Stimulated activated CD8-positive, alpha-beta memory T cell treated with anti-CD3 and anti-CD28 coated beads, Interleukin-7, amount 100 ng/mL, for 1 hour (primary cell): ENCODE measurements at places on chromosomes 1 and 21.

DNA sequence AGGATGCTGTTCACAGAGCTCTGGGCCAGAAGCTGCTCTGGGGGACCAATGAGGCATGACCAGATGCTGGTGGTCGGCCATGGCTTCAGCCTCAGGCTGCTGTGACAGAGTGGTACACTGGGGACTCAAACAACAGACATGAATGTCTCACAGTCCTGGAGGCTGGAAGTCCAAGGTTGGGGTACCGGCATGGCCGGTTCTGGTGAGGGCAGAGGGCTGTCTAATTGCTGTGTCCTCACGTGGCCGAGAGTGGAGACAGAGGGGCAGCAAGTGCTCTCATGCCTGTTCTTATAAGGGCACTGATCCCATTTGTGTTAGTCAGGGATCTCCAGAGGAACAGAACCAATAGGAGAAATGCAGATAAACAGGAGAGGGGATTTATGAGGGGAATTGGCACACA, 253.5 kb upstream of the C1orf174 start:
- no peak for DNase-seq

- DNase-seq, result no peak
Measured at GRCh38 chr1:12549460-12550349, 68.3 kb downstream of the DHRS3 start.

- DNase-seq, result no peak
Measured at GRCh38 chr1:214492401-214493075, 58.9 kb downstream of the PTPN14 start.

DNA sequence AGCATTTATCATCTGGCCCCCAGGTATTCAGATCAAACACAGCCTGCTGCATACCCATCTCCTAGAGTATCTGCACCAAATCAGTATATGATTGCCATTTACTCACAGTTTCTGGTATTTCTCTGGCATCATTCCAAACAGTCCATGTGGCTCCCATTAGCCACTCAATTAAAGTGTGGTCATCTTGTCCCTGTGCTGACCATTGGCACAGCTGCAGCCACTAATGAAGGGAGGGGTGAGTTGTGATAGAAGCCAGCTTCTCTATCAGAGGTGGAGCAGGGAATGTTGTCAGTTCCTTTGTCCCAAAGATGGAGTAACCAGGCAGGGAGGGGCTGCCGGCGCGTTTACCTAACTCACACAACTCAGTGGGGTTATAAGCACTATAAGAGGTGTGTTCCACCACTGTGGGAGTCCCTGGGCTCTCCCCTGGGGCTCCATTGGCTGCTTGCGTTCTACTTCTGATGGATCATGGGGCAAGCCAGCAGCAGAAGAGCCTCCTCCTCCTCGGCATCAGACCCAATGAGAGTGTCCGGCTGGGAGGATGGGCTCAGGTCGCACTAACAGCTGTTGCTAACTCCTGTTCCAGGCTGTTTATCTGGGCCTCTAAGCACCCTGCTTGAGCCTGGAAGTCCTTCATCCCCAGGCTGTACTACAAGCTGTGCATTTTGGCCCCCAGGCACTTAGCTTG, 108.6 kb downstream of the GDAP2 start:
- no peak for DNase-seq

DNA sequence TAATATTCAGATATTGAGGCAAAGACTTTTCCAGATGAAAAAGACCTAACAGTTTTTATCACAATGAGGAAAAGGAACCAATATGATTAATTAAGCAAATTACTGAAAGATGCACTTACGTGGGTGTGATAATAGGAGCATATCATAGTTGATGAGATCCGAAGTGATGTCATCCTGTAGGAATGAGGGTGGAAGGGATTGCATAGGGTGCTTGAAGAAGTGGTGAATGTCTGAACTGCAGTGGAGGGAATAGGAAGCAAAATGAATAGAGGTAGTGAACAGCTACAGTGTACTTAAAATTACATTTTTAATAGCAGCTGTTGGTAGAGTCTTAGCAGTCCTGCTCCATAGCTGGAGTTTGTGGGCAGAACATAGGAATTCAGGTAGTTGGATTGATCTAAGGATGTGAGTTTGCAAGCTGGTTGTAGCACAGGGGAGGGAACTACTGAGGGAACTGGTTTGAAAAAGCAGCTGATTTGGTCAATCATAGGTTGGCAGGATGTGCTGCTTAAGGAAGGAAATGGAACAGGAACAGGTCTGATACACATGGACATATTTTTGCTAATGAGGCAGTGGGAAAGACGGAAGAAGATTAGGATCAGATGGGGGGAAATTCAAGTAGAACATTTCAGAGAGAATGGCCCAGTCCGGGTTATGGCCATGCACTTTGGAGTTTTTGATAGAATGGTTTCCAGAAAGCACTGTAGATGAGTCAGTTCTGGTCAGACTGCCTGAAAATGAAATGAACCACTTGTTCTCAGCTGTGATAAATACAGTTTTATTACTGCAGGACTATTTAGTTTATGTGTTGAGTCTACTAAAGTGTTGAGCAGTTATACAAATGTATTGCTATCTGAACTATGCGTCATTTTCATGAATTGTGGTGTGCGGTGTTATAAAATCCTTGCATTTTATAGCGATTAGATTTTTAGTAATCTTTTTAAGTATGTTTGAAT, 155.8 kb downstream of the RYR2 start:
- no peak for DNase-seq

DNA sequence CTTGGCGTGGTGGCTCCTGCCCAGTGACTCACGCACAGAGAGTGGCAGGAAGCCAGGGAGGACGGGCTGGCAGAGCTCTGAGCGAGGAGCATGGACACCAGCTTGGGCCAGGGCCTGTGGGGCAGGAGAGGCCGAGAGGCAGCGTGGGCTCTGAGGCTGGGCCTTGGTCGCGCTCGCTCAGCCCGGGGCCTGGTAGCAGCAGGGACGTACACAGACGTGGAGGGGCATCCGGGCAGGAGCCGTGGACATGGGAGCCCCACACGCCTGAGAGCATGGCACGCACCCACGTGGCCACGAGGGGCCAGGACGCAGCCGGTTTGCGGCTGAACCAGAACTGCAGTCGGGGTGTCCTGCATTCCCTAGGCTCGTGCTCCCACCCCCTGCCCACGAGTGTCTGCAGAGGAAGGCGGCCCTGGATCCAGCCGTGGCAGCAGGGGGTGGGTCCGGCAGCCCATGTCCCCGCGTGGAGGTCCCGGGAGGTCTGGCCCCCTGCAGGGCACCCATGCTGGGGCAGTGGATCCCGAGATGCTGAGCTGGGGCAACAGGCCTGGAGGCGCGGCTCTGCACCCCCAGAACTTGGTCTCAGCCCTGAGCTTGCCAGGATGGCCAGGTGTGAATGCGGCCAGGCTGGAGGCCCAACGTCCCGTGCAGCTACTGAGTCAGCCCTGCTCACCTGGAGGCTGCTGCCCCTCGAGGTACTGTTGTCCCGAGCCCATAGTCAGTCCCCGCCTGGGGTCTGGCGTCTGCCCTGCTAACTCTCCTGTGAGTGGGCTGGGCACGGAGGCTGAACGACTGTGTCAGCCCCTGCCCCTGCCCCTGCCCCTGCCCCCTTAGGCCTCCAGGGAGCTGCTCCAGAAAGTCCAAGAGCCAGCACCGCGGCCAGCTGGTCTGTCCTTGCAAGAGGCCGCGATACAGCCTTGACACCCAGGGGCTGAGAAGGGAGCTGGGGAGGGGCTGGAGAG, 61.6 kb downstream of the SLX9 start:
- DNase-seq, result no peak

- no peak for DNase-seq
Measured at GRCh38 chr1:238474263-238474662, 583.5 kb upstream of the ZP4 start.

DNA sequence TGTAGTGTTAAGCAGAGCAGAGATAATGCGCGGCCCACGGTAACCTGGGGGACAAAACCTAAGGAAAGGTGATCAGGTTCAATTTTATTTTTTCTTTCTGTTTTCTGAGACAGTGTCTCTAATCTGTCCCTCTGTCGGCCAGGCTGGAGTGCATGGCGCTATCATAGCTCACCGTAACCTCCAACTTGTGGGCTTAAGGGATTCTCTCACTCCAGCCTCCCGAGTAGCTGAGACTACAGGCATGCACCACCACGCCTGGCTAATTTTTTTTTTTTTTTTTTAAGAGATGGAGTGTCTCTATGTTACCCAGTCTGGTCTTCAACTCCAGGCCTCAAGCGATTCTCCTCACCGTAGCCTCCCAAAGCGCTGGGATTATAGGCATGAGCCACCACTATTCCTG, 724 bp upstream of the ANKRD35 start:
- DNase-seq, result no peak

GRCh38 chr1:202016811-202017748, 6.7 kb downstream of the ELF3 start:
- no peak for DNase-seq

DNA sequence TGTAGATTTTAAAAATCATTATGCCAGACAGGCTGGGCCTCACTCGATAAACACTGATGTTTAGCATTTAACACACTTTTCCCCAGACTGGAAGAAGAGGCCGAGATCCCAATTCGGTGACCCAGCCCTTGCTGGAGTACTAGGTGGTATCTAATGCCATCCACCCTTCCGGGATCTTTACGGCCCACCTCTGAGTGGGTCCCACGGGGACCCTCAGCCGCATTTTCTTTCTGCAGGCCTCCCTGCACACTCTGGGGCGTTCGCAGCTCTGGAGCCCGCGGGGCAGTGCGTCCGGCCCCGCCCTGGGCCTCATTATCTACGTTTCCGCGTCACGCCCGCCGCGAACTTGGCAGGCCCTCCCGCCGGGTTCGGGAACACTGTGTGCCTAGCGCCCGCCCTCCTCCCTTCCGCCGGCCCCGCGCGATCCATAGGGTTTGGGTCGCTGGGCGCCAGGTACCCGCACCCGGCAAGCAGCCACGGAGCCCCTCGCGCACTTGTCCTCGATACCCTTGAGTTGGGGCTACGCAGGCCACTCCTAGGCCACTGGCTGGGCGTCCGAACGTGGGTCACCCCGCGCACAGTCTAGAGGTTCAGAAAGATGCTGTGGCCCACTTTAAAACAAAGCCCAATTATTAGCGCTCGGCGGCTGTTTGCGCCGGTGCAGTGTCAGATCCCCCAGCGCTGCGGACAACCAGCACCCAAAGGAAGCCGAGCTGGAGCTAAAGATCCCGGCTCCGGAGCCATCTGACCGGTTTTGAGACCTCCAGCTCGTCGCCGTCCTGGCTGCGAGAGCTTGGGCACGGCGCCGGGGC, 950 bp upstream of the EVA1C start:
- DNase-seq, result no peak

DNA sequence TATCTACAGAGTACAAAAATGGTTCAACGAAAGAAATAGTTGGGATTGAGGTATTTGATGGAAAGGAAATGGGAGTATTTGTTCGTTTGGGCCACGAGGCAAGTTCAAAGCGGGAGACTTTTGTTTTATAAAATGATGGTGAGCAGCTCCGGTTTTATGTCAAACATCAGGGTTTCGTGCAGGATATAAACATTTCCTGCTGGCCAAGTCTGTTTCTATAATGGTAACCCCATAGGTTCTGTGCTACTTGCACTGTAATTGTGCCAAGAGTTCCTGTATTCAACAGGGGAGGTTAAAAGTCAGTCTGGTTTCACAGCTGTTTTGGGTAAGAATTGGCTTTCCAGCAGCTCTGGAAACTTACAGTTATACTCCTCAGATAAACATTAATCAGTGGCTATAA, 290.3 kb upstream of the NRIP1 start:
- no peak for DNase-seq

DNA sequence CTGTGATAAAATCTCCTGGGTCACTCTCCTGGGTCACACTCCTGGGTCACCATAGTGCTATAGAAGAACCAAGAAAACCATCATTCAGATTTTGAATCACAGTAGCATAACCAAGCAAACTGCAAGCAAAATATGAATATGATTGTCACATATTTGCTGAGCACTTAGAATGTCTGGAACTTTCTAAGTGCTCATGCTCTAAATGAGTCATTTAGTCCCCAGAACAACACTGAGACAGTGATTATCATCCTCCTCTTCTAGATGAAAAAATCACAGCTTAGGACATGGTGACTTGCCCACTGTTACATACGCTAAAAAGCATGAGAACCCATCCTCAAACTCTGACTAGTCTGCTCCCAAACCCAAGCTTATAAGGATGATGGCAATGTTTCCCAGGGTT, 39.5 kb upstream of the DDAH1 start:
- no peak for DNase-seq

DNA sequence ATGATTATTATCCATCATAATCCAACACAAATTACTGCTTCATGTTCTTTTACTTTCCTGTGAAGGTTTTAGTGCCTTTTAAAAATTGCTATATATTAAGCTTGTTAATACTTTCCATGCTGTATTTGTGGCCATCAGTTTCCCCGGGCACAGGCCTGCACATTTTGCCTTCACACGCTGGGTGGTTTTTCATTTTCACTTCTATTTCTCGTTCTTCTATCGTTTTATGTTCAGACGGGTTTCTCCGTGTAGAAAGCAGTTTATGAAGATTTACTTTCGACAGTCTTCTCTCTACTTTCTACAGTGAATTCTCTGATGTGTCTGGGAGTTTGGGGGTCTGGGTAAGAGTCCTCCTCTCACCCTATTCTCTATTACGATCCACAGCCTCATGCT, 9.5 kb downstream of the RUNX3 start:
- no peak for DNase-seq

DNA sequence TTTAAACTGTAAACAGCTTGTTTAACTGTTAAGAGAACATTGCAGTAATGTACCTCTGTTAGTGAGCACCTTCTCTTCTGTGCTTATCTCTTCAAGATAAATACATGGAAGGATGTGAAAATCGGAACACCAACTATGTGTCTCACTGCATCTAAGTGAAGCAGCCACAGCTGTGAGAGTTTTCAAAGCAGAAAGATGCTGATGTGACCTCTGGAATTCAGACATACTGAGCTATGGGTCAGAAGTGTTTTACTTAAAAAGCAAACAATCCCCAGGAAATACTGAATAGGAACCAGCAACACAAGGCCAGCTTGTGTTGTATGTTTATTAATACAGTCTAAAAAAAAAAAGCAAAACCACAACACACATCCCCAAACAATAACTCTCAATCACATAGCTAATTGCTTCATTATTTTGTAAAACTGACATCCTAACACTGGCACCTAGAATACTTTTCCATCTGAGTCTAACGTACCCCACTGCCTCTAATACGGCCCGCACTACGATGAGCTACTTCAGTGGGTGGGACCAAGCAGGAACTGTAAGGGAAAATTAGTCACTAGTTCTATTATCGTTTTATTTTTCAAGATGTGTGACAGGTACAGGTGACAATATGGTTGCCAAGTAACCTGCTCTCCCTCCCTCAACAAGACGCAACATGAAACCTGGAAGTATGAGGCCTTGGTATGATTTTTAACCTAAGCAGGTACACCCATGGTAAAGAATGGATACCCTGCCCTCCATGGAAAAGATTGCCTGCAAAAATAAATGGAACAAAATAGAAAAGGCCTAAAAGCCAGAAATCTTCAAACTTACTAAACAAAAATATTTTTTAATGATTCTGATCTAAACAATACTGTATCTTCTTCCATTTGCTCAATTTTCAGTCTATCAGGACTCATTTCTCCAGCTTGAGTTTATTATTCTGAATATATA, 13.9 kb downstream of the ERRFI1 start:
- DNase-seq, result no peak
